ENCODE measurements at places on chromosomes 2 and 18. TPM values are rescaled to one million over a fixed set of nuclear protein-coding genes. Genes with fewer than 3 reads are reported as not detected.

DNA sequence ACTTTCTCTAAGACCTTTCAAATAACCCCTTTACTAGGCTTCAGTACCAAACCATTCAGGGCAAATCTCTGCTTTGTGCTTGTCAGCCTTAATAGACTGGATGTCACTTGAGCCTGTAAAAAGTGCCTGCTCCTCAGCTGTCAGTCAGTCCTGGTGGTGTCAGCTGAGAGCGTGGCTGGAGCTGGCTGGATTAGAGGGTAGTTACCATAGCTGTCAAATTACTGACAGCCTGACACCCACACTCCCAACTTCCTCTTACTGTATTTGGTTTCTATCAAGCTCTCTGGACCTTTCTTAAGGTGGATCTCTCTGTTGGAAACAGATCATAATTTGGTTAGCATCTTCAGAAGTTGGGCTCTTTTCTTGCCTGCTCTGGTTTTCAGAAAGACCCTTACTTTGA, 371.4 kb upstream of the ATP5MC3 start:
- no peaks in the 10 kb centered on the region for H3K4me1 ChIP-seq
- H3K27me3 ChIP-seq = no peaks in the 10 kb centered on the region
- no peak for DNase-seq
- H3K36me3 ChIP-seq = no peaks in the 10 kb centered on the region
- no peak overlapping the region for H3K27ac ChIP-seq
- H3K4me3 ChIP-seq = no peak overlapping the region

DNA sequence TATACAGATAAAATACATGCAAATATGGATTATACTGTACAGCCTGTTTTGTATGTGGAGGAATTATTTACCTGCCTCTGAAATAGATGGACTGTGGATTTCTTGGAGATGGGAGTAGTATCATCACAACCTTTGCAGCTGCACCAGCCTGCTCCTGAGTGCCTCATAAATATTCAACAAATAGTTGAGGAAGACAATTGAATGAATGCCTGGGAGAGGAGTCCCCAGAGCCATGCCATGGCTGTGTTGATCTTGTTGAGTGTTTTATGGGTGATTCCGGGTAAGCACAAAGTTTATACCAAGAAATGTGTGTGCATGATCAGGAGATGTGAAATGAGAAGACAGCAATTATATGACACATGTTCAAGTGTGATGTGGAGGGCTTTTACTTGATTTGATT, 225.0 kb downstream of the FHOD3 start:
- no peaks in the 10 kb centered on the region for H3K36me3 ChIP-seq
- DNase-seq = no peak

- H3K4me3 ChIP-seq = no peak overlapping the region
- H3K27me3 ChIP-seq = no peaks in the 10 kb centered on the region
- DNase-seq = no peak
- H3K4me1 ChIP-seq = no peaks in the 10 kb centered on the region
- H3K27ac ChIP-seq = no peak overlapping the region
Observed at GRCh38 chr2:21793461-21793860, 669.7 kb downstream of the TDRD15 start.

- no peaks in the 10 kb centered on the region for H3K4me1 ChIP-seq
- no peak overlapping the region for H3K4me3 ChIP-seq
- no peaks in the 10 kb centered on the region for H3K36me3 ChIP-seq
- DNase-seq = no peak
Observed at GRCh38 chr2:119338272-119338671, 28.4 kb downstream of the C2orf76 start.

DNA sequence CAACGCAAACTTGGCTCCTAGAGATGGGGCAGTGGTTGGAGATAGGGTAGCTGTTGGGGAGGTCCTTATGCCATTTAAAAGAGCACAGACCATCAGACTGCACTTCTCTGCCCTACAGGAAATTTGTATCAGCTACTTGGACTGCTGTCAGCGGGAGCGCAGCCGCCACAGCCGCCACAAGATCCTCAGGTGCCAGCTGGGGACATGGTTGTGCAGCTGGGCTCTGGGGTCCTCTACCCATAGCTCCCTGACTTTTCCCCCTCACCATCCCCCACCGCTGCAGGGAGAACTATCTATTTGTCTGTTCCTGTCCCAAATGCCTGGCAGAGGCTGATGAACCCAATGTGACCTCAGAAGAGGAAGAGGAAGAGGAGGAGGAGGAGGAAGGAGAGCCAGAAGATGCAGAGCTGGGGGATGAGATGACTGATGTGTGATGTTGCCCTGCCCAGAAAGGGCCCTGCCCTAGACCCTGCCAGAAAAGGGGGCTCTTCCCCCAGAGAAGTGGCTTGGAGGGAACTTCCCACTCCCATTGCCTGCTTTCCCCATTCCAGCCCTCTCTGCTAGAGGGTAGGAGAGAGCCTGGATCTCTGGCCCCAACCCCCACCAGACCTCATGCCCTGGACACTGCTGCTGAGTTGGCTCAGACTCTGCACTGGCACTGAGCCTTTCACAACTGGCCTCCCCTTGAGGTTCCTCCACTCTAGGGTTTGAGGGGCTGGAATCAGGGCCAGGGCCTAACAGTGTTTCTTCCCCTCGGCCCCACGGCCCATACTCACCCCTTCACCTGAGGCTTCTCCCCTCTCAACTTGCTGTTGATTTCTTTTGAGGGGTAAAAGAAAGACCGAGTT, 7.3 kb downstream of the PRADC1 start:
- H3K36me3 ChIP-seq = no peaks in the 10 kb centered on the region
- H3K27me3 ChIP-seq = no peaks in the 10 kb centered on the region
- no peaks in the 10 kb centered on the region for H3K4me1 ChIP-seq
- H3K4me3 ChIP-seq = no peak overlapping the region
- DNase-seq = no peak
- H3K27ac ChIP-seq = no peak overlapping the region

GRCh38 chr2:37378411-37378810, 34.0 kb downstream of the QPCT start:
- H3K27ac ChIP-seq = no peak overlapping the region
- no peaks in the 10 kb centered on the region for H3K4me1 ChIP-seq
- H3K4me3 ChIP-seq = no peak overlapping the region
- DNase-seq = no peak
- H3K36me3 ChIP-seq = no peaks in the 10 kb centered on the region

Gene CAPN13
- polyA plus RNA-seq = 0.57 TPM

GRCh38 chr2:162297925-162298552, 20.4 kb downstream of the IFIH1 start:
- no peaks in the 10 kb centered on the region for H3K36me3 ChIP-seq
- peak; percentile 91 for DNase-seq
- no peaks in the 10 kb centered on the region for H3K27me3 ChIP-seq
- no peak overlapping the region for H3K27ac ChIP-seq

Gene HTR2B
- 0.71 TPM for polyA plus RNA-seq

Gene GKN2
- not detected for polyA plus RNA-seq

Gene BCL2
- 6.3 TPM for polyA plus RNA-seq

DNA sequence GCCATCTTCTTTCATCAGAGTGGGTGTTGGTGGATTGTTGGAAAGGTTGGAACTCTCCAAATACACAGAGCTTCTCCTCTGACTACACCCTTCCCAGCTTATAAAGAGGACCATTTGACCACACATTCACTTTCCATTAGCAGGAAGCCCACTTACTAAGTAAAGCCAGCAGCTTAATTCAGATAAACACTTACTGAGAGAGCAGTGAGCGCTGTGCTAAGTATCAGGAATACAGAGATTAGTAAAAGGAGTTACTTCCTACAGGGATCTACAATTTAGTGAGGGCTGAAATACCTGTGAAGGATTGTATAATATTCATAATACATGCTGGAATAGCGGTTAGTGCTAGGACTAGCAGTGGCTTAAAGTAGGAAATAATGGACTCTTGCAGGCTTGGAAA, 343.0 kb downstream of the NYAP2 start:
- H3K27ac ChIP-seq = no peak overlapping the region
- no peaks in the 10 kb centered on the region for H3K36me3 ChIP-seq
- no peak overlapping the region for H3K4me3 ChIP-seq

DNA sequence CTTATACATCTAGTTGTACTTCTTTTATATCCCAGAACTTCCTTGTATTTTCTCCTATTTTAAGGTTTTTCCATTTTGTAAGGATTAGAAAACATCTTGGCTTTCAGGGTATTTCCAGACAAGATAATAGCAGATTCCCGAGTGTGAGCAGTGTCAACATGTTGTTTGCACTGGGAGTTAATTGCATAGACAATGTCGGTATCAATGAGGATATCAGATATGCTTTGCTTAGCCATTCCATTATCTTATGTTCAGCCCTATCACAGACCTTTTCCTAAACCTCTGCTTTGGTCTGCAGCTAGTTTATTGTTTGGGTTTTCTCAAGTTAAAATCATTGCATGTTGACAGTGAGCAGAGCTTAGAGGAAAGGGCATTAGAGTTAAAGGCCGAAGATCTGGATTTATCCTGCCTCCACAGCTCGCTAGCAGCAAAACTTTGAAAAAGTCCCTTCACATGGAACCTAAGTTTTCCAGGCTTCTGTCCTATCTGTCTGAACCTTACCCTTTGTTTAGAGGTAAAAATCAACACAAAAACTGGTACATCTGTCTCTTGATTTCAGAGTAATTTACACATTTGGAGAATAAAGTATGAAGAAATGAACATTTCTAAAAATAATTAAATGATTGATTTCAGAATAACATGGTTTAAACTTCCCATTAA, 355.4 kb downstream of the KIAA1328 start:
- no peaks in the 10 kb centered on the region for H3K36me3 ChIP-seq
- H3K4me3 ChIP-seq = no peak overlapping the region
- H3K27me3 ChIP-seq = no peaks in the 10 kb centered on the region
- no peak for DNase-seq

DNA sequence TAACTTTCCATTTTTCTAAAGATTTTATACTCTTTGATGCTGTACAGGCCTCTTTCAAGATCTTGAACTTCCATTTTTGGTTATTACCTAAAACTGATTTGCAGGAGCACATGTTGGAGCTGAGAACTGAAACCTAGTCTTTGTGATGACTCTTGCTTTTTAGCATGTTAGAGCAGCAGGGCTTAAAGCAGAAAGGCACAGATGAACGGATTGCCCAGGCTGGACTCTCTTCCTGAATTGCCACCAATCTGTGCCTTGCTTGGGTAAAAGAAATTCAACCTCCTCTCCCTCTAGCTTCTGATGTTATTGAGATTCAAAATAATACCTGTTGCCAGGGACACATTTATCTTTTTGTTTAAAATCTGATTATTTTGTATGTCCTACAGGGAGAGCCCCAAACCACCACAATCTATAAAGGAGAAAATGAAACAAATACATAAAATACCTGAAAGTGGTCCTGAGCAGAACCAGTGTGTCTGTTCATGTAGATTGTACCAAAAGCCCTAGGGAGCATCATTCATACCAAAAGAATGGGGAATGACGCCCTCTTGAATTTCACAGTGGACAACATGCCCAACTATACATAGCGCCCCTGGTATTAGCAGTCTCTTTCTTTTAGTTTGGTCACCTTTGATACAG, 277.0 kb upstream of the MAP2 start:
- no peaks in the 10 kb centered on the region for H3K4me1 ChIP-seq
- no peaks in the 10 kb centered on the region for H3K36me3 ChIP-seq
- no peaks in the 10 kb centered on the region for H3K27me3 ChIP-seq
- H3K4me3 ChIP-seq = no peak overlapping the region
- DNase-seq = no peak

GRCh38 chr2:240340361-240340761, 95.1 kb upstream of the GPC1 start:
- no peak overlapping the region for H3K27ac ChIP-seq
- DNase-seq = no peak
- H3K4me1 ChIP-seq = no peaks in the 10 kb centered on the region
- H3K4me3 ChIP-seq = no peak overlapping the region
- H3K36me3 ChIP-seq = no peaks in the 10 kb centered on the region

Gene OTOS
- polyA plus RNA-seq = 1.2 TPM

Gene CRYGD
- polyA plus RNA-seq = 2.5 TPM

DNA sequence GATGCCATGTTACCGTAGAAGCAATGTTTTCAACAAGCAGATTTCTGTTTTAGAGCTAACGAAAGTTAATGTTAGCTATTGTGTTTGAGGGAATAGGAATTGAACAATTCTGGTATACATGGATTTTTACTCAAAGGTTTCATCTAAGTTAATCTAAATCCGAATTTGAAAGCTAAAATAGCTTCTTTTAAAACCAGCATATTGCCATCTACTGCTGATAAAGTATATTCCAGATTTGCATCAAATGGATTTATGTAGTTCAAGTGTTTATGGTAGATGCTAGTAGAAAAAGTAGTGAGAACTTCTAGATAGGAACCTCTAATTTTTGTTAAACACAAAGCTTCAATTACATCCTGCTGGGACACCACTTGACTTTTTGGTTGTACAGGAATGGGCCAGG, 1569.5 kb upstream of the NXPH2 start:
- no peak for DNase-seq
- no peak overlapping the region for H3K27ac ChIP-seq
- no peaks in the 10 kb centered on the region for H3K27me3 ChIP-seq
- no peaks in the 10 kb centered on the region for H3K36me3 ChIP-seq

DNA sequence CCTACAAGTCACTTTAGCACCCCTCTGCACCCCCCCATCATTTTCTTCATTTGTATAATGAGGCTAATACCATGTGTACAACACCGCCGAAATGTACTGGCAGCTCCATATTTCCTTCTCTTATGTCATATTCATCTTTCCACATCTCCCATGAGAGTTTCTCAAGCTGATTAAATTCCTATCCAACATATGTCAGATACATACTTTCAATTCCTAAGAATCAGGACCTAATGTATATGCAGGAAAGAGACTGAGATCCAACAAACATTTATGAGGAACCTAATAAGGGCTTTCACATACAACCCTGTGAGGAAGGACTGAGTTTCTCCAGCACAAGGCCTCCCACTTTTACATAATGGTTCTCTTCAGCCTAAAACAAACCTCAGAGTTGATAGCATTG, 41.9 kb downstream of the PRKD3 start:
- no peak for DNase-seq
- H3K4me3 ChIP-seq = no peak overlapping the region
- H3K36me3 ChIP-seq = no peaks in the 10 kb centered on the region
- no peaks in the 10 kb centered on the region for H3K4me1 ChIP-seq
- no peaks in the 10 kb centered on the region for H3K27me3 ChIP-seq

GRCh38 chr2:85760371-85760770, 6.6 kb downstream of the ATOH8 start:
- no peak overlapping the region for H3K27ac ChIP-seq
- DNase-seq = no peak
- H3K27me3 ChIP-seq = no peaks in the 10 kb centered on the region
- no peaks in the 10 kb centered on the region for H3K4me1 ChIP-seq

- no peaks in the 10 kb centered on the region for H3K4me1 ChIP-seq
- H3K27me3 ChIP-seq = no peaks in the 10 kb centered on the region
- H3K4me3 ChIP-seq = no peak overlapping the region
Observed at GRCh38 chr18:10690366-10690765, 164.5 kb downstream of the NAPG start.

Gene NAT8
- polyA plus RNA-seq = 6.0 TPM

GRCh38 chr2:196331143-196331542, 159.8 kb upstream of the STK17B start:
- no peaks in the 10 kb centered on the region for H3K4me1 ChIP-seq
- no peak for DNase-seq
- H3K4me3 ChIP-seq = no peak overlapping the region
- H3K27ac ChIP-seq = no peak overlapping the region
- H3K36me3 ChIP-seq = no peaks in the 10 kb centered on the region

Gene ASPRV1
- polyA plus RNA-seq = 3.5 TPM

All from testis (tissue), 5 donors.